ENCODE measurements at places on chromosomes 6 and 20.

- DNase-seq, result no peak
These were observed 4.4 kb upstream of the PLCB1 start for GRCh38 chr20:8127553-8128255.

- DNase-seq, result no peak
These were observed 51.2 kb upstream of the UBR2 start for GRCh38 chr6:42512579-42512978.

- DNase-seq, result no peak
These were observed 203.7 kb upstream of the RSPO3 start for GRCh38 chr6:126914801-126915200.

GRCh38 chr6:117477988-117478852 lies 4.3 kb upstream of the DCBLD1 start:
- DNase-seq, result peak; percentile 26

GRCh38 chr6:30727920-30728553 lies 7.9 kb downstream of the TUBB start:
- no peak for DNase-seq

DNA sequence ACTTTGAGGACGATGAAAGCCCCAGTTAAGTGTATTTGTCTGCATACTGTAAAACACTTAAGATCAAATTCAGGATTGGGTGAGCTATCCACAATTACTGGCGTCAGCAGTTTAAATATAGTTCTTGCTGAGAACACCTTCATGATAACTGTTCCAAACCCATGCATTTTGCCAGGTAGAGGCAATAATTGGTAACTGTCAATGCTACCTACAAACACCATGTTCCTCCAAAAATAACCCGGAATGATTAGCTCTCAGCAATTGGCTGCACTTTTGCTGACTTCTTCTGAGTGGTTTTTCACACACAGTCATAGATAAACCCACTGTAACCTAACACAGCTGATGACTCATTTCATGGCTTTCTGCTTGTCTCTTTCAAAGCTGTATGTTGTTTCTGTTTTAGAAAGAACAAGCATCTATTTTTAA lies 1358.6 kb upstream of the GJE1 start:
- DNase-seq, result no peak

GRCh38 chr6:161151660-161152526 lies 122.0 kb downstream of the AGPAT4 start:
- DNase-seq, result no peak

- no peak for DNase-seq
These were observed 113.1 kb downstream of the MTHFD1L start for GRCh38 chr6:150978624-150979023.

- no peak for DNase-seq
These were observed 36.8 kb upstream of the RNF24 start for GRCh38 chr20:4052139-4052480.

DNA sequence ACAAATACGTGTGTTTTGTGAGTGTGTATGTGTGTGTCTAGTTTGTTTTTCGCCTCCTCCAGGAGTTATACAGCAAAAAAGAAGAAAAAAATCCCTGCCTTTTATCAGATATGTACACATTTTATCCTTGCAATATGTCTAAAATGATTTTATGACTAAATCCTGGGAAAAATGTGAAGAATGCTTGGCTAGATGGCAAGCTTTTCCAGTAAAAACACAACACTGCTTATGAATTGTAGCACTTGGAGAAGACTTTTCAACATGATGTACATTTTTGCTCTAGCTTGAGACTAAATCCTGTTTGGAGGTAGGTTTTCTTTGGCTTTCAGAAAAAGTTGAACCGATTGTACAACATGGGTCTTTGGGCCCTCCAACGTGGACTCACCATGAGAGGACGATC lies 160.2 kb downstream of the GMPR start:
- DNase-seq, result no peak

- no peak for DNase-seq
These were observed 107.7 kb downstream of the JPH2 start for GRCh38 chr20:44079291-44079690.
